ENCODE measurements at places on chromosomes 5 and 9.

- DNase-seq = no peak
Measured at GRCh38 chr5:115168829-115169486, 750 bp downstream of the TRIM36 start.

GRCh38 chr9:123283048-123283408, 14.6 kb upstream of the STRBP start:
- DNase-seq = no peak

DNA sequence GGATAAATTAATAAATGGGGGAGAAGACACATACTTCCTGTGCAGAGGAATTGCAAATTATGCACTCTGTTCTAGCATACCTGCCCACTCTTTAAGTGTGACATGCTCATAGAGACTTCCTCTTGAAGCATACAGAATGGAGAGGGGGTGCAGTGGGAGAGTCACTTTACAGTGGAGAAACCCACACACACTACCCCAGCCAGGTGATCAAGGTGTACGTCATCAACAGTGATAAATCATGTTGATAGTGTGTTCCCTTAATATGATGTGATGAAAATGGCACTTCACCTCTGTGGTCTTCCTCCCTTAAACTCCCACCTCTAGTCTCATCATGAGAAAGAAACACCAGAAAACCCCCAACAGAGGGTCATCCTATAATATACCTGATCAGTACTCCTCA, 110.0 kb downstream of the SH3GL2 start:
- no peak for DNase-seq

GRCh38 chr9:117084221-117084620, 330.6 kb downstream of the ASTN2 start:
- no peak for DNase-seq

GRCh38 chr9:120837921-120838320, 4.8 kb downstream of the PSMD5 start:
- no peak for DNase-seq

- peak; percentile 40 for DNase-seq
Measured at GRCh38 chr9:6218099-6218502, 2.5 kb downstream of the IL33 start.

DNA sequence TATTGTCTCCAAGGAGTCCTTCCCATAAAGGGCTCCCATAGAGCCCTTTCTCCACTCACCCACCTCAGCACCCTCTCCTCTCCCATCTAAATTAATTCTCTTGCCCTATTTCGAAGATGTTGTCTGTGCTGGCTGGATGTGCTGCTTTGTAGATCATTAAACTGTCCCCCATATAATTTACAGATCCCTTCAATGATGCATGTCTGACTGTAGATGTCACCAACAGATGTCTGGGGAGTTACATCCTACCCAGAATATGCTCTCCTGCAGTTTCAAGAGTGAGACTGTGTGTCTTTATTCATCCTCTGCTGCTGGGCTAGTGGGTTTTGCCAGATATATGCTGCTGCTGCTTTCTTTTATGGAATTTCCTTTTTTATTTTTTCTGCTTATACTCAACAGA, 351.2 kb downstream of the MLLT3 start:
- no peak for DNase-seq

DNA sequence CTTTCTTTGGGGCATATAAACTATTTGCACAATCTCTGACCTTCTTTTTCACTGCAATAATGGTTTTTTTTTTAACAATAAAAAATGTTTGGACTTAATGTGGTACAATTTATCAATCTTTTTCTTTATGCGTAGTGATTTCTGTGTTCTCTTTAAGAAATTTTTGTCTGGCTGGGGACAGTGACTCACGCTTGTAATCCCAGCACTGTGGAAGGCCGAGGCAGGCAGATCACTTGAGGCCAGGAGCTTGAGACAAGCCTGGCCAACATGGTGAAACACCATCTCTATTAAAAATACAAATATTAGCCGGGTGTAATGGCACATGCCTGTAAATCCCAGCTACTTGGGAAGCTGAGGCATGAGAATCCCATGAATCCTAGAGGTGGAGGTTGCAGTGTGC, 72.3 kb downstream of the STK32A start:
- no peak for DNase-seq

- peak; percentile 97 for DNase-seq
Measured at GRCh38 chr9:129885670-129886106, 50.4 kb downstream of the USP20 start.

- no peak for DNase-seq
Measured at GRCh38 chr5:36613771-36614656, 7.6 kb downstream of the SLC1A3 start.

- no peak for DNase-seq
Measured at GRCh38 chr5:53930457-53930856, 370.0 kb downstream of the NDUFS4 start.

GRCh38 chr5:167880420-167880819, 411.0 kb upstream of the WWC1 start:
- DNase-seq = no peak
